ENCODE measurements at places on chromosomes 5 and 9.

GRCh38 chr5:95285409-95285755 lies 488 bp upstream of the MCTP1 start:
- DNase-seq: no peak

DNA sequence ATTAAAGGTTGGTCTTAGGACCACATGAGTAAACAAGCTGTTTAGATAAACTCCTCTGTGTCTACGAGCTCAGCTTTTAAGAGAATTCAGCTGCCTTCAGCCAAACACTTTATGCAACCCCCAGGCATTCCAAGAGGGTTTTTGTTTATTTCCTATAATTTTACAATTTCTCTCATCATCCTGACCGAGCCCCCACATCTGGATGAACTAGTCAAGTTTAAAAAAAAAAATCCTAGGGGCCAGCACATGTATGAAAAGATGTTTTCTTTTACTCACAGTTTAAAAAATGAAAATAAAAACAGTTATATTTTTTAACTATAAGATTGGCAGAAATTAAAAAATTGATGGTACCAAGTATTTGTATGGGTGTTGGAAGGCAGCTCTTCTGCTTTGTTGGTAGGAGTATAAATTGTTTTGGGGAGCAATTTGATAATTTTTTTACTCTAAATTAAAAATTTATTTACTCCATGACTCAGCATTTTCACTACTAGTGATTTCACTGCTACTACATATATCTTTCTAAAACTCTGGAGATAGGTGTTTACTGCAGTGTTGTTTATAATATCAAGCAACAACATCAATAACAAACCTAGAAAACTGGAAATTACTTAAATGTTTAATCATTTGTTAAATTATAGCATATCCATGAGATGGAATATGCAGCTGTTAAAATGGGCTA lies 18.1 kb downstream of the YTHDC2 start:
- no peak for DNase-seq

DNA sequence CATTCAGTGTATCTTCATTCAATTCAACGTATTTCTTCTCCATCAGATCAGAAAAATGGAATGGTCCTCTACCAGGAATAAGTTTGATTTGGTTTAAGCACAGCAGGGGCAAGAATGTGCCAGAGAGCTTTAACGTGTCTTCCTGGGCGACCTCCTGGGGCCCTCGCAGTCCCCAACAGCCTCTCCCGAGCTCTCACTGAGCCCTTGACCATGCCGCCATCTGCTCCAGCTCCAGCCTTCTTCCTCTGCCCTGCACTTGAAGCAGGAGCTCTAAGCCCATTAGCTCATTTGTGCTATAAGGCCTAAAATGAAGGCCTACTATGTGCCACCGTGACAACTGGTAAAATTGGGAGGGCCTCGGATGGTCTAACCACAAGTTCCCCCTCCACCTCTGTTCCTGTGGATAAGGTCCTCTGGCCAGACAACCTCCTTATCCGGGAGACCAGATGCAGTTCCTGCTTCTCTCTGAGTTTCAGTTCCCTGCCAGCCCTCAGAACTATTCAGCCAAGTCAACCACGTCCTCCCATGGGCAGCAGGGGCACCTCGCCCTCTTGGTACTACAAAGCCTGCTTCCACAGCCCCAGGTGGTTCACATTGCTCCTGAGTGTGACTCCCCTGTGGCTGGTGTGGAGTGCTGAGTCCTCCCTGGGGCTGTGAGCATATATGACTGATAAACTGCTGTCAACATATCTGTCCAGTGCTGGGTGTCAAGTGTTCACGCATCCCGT lies 35.8 kb downstream of the C5orf15 start:
- no peak for DNase-seq

DNA sequence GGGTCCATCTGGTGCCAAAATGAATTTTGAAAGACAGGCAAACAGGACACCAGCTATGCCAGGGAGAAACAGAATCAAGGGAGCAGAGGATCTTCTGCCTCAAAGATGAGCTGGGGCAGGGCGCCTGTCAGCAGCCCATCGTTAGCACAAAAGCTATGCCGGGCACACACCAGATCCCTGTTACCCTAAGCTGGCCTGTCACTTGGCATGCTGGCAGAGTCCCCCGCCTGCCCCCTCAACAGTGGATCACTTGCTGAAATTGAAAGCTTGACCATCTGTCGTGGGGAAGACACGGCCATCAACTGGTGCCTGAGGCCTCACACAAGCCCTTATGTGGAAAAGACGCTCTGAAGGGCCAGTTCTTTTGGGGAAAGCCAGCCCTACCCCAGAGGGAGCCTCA lies 256.4 kb downstream of the EBF1 start:
- no peak for DNase-seq

DNA sequence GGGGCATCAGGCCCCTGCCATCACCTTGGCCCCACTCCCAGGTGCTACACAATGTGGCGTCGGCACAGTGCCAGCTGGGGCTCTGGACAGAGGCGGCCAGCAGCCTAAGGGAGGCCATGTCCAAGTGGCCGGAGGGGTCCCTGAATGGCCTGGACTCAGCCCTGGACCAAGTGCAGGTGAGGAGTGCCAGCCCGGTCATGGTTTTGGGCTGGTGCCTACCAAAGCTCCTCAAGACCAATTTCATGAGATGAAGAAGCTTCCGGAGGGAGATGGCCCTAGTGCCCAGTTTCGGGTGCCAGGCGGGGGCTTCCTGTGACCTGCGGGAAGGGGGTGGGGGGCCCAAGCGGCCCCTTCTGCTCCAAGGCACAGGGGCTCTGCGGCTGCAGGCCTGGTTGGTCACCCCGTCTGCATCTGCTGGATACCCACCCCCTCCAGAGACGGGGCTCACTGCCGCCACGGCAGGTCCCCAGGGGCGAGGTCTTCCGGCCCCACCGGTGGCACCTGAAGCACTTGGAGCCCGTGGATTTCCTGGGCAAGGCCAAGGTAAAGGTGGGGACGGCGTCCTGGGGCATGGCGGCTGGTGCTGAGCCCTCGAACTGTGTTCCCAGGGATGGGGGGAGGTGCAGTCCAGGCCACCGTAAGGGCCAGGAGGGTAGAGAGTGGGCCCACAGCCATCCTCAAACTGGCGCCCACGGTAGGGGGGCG lies 5.8 kb downstream of the NOXA1 start:
- no peak for DNase-seq

DNA sequence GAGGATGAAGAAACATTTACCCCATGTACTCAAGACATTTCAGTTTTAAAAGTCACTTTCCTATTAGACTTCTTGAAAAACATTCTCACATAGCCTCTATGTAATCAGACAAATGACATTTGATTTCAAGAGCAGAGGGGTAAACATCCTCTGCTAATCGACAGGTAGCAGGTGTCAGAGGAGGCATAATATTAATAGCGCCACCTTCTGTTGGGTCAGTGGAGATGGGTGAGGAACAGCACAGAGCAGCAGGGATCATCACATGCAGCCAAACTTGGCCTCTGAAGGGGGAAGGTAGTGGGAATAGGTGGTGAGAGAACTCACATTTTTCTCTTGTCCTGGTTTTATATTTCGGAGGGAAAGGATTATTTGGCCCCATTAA lies 3.3 kb upstream of the LSM11 start:
- DNase-seq: no peak

- DNase-seq: no peak
These were observed 499.0 kb downstream of the SEMA5A start for GRCh38 chr5:9046756-9047481.

DNA sequence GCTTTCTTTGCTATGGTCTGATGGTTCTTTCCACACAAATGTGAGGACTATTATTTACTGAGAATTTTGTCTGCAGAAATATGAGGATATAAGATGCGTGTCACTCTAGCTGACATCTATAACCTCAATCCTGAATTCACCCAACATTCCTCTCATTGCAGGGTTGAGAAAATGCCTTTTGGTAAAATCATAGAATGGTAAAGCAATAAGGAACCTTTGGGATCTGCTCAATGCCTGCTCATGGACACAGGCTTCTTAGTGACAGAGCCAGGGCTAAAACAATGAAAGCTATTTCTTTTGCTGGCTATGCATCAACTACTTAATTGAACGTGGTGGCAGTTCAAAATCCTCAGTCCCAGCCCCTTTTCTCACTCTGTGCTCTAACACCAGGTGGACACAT lies 199.6 kb downstream of the GAS1 start:
- DNase-seq: no peak

DNA sequence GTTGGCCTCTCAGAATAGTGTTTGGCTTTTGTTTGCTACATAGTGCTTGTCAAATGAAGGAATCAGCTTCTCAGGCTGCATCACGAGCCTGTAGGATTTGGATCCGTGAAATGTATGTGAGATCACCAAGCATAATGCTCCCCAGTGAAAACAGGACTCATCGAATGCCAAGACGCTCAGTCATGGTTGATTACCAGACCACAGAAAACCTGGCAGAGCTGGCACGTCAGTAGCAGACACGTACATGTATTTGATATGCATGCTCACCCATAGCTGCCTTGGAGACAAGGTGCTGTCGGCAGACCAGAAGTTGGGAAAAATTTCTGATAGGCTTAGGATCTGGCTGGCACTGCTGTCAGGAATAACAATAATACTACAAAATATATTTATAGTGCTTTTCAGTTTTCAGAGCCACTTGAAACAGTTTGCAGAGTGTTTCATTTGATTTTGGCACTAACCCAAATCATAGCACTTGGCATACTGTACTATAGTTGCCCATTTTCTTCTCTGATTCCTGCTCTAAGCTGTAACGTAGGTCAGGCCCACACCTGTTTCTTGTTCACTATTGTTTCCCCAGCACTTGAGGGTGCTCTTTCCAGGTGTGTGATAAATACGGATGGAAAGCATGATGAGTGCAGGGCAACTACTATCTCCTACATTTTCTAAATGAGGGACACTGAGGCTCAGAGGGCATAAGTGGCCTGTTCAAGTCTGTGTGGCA lies 226.1 kb downstream of the NR3C1 start:
- DNase-seq: no peak

DNA sequence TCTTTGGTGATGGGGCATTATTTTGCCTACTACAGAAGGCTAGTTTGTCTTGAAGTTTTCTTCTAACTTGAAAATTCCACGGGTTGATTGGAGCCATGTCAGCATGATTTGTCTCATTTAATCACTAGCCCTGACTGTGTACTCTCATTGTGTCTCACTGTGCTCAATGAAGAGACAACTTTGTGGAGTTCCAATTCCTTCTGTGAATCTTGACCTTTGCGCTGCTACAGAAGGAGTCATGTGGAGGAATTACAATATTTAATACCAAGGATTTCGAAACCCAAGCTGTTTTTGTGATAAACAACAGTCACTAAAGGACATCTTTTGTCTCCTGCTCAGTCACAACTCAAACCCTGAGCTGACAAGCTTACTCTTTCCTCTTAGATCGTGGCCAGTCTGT lies 98.6 kb upstream of the ACTBL2 start:
- DNase-seq: no peak

GRCh38 chr5:53319315-53319714 lies 161.1 kb upstream of the FST start:
- no peak for DNase-seq

GRCh38 chr9:98135558-98135934 lies 16.5 kb upstream of the TRIM14 start:
- DNase-seq: no peak

- DNase-seq: no peak
These were observed 218.8 kb upstream of the WWC1 start for GRCh38 chr5:168072665-168073064.

GRCh38 chr5:61322738-61323725 lies 9.0 kb upstream of the ZSWIM6 start:
- DNase-seq: no peak

GRCh38 chr5:57780306-57780960 lies 297.8 kb upstream of the ACTBL2 start:
- DNase-seq: no peak

GRCh38 chr9:93475856-93476255 lies 22.5 kb upstream of the FAM120AOS start:
- no peak for DNase-seq

DNA sequence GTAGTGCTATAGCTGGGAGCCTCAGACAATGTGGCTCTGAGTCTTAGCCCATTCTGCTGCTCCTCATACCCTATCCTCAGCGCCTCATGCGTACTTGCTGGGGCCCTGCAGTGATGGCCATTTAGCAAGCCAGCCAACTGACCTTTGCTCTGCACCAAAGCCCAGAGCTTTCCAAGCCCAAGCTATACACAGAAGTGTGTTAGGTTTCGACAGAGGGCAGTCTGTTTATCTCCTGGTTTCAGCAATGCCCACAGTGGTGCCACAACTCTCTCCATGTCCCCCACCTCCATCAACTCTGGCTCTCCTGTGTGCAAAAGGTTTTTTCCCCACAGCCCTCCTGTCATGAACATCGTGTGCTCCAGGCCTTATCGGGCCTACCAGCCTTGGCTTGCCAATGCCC lies 16.9 kb downstream of the GNG10 start:
- no peak for DNase-seq

DNA sequence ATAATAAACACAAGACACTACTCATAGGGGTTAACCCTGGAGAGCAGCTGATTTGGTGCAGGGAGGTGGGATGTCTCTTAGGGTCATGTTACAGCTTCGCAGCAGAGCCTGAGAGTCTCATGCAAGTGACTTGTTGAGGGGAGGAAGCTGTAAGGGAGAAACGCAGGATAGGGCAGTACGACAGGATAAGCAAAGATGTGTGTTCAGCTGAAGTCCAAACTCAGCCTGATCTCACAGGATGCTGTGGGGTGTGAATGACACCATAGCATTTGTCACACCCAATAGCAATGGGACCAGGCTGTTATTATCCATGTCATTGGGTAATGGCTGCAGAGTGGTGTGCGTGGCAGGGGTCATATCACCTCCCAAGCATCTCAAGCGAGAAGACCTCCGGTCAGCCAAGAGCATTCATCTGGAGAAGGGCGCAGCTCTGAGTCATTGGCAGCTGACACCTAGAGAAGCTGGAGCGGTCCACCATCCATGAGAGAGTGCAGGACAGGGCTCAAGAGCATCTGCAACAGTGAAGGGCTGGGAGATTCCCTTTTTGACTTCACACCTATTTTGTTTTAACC lies 49.2 kb upstream of the RPL26L1 start:
- DNase-seq: no peak

DNA sequence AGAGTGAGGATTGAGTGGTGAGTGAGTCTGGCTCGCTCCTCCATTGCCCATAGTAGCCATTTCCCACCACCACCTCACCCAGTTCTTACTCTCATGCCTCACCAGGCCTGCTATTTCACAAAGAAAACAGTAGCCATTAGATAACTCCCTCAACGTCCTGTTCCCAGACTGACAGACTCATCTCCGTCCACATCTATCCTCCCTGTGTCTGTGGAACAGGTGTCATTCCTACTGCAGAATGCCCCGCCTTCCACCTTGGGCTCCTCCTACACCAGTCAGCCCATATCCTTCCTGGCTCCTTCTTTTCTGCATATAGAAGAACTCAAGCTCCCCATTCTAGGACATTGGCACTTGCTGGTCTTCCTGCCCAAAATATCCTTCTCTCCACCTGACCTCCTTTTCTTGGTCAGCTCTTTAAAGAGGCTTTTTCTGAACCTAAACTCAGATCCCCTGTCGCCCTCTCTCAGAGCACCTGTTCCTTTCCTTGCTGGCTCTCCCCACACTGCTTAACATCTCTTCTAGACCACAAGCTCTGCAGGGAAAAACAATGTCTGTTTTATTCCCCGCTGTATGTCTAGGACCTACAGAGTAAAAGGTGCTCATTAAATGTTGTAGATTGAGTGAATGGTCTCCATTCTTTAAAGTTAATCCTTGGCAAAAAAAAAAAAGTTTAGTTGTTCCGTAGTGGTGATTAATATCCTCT lies 3.2 kb downstream of the TNFAIP8 start:
- no peak for DNase-seq

GRCh38 chr5:34976347-34976746 lies 47.0 kb downstream of the DNAJC21 start:
- DNase-seq: no peak

Data from stimulated activated CD8-positive, alpha-beta memory T cell treated with anti-CD3 and anti-CD28 coated beads, Interleukin-15, amount 100 ng/mL, for 1 hour (primary cell).